ENCODE measurements at places on chromosomes 5 and 9.
A peak's percentile ranks its signal among the peaks of the same experiment; 100 is the strongest.

GRCh38 chr9:101966691-101967090 is 228.2 kb upstream of the GRIN3A start:
- no peak for DNase-seq

GRCh38 chr9:29691758-29692407 is 2118.6 kb upstream of the C9orf72 start:
- peak; percentile 61 for DNase-seq

- DNase-seq: no peak
Measured at GRCh38 chr9:104553261-104553660, 15.7 kb upstream of the OR13C8 start.

GRCh38 chr9:72955126-72955455 is 2.2 kb upstream of the ALDH1A1 start:
- DNase-seq: no peak

GRCh38 chr9:115127191-115127817 is 9.3 kb upstream of the TNC start:
- DNase-seq: no peak
